T-helper 2 cell treated with Interferon-gamma antibody and Interleukin-4, amounts not matched to agents 100 ng/mL and 5 ng/mL, for 36 hours (primary cell): ENCODE measurements at places on chromosomes 6 and 20. TPM values are rescaled to one million over a fixed set of nuclear protein-coding genes. Genes with fewer than 3 reads are reported as not detected.

Gene EYS
- total RNA-seq = not detected in 2 replicates

Gene LY6G6D
- not detected in 2 replicates for total RNA-seq

Gene BPI
- not detected in 2 replicates for total RNA-seq

Gene RAET1E
- total RNA-seq = not detected in 2 replicates

Gene NMBR
- total RNA-seq = not detected in 2 replicates

Gene KLHDC3
- 65.4 and 67.1 TPM in 2 replicates for total RNA-seq

Gene C6orf15
- total RNA-seq = not detected in 2 replicates

Gene EEF1A2
- 0.45 and 0.55 TPM in 2 replicates for total RNA-seq

Gene COL21A1
- total RNA-seq = not detected in 2 replicates

Gene CD93
- 4.3 and 5.0 TPM in 2 replicates for total RNA-seq

Gene FAM210B
- 6.7 and 6.8 TPM in 2 replicates for total RNA-seq

Gene PLCB1
- 0.18 and 0.75 TPM in 2 replicates for total RNA-seq

Gene DZANK1
- 1.2 and 1.5 TPM in 2 replicates for total RNA-seq

Gene BEND6
- total RNA-seq = not detected in 2 replicates

Gene CST5
- not detected in 2 replicates for total RNA-seq

Gene PRSS35
- not detected in 2 replicates for total RNA-seq

Gene RRAGD
- 3.7 and 4.5 TPM in 2 replicates for total RNA-seq

Gene FHL5
- total RNA-seq = not detected in 2 replicates

Gene LPA
- not detected in 2 replicates for total RNA-seq

Gene RPN2
- total RNA-seq = 235 and 241 TPM in 2 replicates

Gene KIAA1586
- total RNA-seq = 14.2 and 14.8 TPM in 2 replicates

Gene PRL
- not detected in 2 replicates for total RNA-seq

Gene SIRPD
- 0.20 and 0.23 TPM in 2 replicates for total RNA-seq

Gene DSP
- 0.02 TPM in 1 of 2 replicates, not detected in the other for total RNA-seq

Gene ULBP2
- 0.16 and 0.50 TPM in 2 replicates for total RNA-seq

Gene RXRB
- total RNA-seq = 41.5 and 41.9 TPM in 2 replicates

Gene SNX3
- total RNA-seq = 79.5 and 80.2 TPM in 2 replicates

Gene SRSF6
- total RNA-seq = 183 and 189 TPM in 2 replicates

Gene KCNK5
- total RNA-seq = 10.9 and 11.0 TPM in 2 replicates

Gene EPPIN
- total RNA-seq = not detected in 2 replicates

Gene OR12D2
- total RNA-seq = not detected in 2 replicates

Gene ERMARD
- total RNA-seq = 32.4 and 33.1 TPM in 2 replicates

Gene RPS10
- total RNA-seq = 1,508 and 1,512 TPM in 2 replicates

Gene ZSCAN9
- 6.1 and 6.5 TPM in 2 replicates for total RNA-seq

Gene MOXD1
- total RNA-seq = not detected in 2 replicates

Gene TFAP2D
- total RNA-seq = not detected in 2 replicates

Gene CENPQ
- 14.3 and 15.3 TPM in 2 replicates for total RNA-seq

Gene RSPH9
- total RNA-seq = 0.11 TPM in 1 of 2 replicates, not detected in the other

Gene ERVFRD-1
- total RNA-seq = 0.07 TPM in 1 of 2 replicates, not detected in the other

Gene IMPG1
- not detected in 2 replicates for total RNA-seq

Gene UNC5CL
- 1.2 and 1.3 TPM in 2 replicates for total RNA-seq

Gene ADGRF5
- not detected in 2 replicates for total RNA-seq

Gene PI3
- not detected in 2 replicates for total RNA-seq

Gene STX11
- total RNA-seq = 14.5 and 14.6 TPM in 2 replicates

Gene ZDHHC14
- total RNA-seq = 6.8 and 8.4 TPM in 2 replicates

Gene BPIFB4
- not detected in 2 replicates for total RNA-seq

Gene GDAP1L1
- total RNA-seq = not detected in 2 replicates

Gene TPD52L1
- not detected in 2 replicates for total RNA-seq

Gene SSTR4
- total RNA-seq = not detected in 2 replicates

Gene RAET1L
- total RNA-seq = not detected in 2 replicates

Gene MYB
- total RNA-seq = 75.7 and 77.9 TPM in 2 replicates
